ENCODE measurements at places on chromosomes 2 and 18.

GRCh38 chr2:18825838-18826237 lies 236.5 kb upstream of the NT5C1B start:
- DNase-seq = no peak

GRCh38 chr2:160224060-160224459 lies 24.0 kb upstream of the ITGB6 start:
- DNase-seq = no peak

GRCh38 chr2:61733563-61733962 lies 120.3 kb downstream of the FAM161A start:
- DNase-seq = no peak

DNA sequence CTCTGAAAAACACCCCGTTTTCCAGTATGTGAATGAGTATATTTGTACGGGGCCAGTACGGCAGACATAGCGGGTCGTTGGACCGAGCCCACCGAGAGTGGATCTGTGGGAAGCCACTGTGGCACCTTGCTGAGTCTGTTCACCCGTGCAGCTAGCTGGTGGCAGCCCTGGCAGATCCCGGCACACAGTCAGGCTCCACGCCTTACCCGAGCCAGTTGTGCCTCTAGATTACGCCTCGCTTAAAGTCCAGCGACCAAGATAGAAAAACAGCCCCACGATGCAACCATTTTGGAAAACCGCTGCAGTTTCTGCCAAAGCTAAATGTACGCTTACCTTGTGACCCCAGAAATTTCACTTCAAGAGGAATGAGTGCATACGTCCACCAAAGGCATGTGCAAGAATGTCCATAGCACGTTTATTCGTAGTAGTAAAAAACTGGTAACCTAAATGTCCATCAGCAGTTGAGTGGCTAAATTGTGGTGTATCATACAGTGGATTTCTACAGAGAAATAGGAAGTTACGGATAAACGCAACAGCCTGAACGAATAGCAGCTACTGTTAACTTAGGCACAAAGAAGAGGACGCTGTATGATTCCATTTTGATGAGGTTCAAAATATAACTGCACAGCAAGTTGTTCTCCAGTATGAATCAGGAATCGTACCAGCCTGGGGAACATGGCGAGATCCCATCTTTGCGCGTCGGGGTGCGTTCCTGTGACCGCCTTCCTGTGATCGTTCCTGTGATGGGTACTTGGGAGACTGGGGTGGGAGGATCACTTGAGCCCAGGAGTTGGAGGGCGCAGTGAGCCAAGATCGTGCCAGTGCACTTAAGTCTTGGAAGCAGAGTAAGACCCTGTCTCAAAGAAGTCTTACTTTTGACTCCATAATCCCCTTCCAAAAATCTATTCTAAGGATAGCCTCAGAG lies 688 bp upstream of the WDR33 start:
- DNase-seq = no peak

DNA sequence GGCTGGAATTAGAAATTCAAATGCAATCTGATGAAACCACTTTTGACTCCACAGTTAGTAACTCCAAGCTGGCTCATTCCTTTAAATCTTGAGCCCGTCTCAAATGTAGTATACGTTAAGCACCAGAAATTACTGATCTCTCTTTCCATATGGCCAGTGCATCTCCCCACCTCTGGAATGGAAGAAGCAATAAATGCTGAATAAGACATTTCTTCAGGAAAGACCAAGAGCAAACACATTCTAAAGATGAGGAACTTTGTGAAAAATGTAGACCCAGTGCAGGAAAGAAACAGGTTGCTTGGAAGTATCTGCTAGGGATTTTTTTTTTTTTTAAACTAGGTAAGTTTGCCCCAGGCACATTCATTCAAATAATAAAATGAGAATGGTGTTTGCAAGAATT lies 143.1 kb upstream of the FBXO11 start:
- no peak for DNase-seq

GRCh38 chr2:239955087-239955988 lies 69.8 kb downstream of the NDUFA10 start:
- no peak for DNase-seq

GRCh38 chr2:129201696-129202095 lies 777.8 kb upstream of the RAB6C start:
- no peak for DNase-seq

GRCh38 chr18:49031511-49032188 lies 80.9 kb upstream of the SMAD7 start:
- peak; percentile 24 for DNase-seq

DNA sequence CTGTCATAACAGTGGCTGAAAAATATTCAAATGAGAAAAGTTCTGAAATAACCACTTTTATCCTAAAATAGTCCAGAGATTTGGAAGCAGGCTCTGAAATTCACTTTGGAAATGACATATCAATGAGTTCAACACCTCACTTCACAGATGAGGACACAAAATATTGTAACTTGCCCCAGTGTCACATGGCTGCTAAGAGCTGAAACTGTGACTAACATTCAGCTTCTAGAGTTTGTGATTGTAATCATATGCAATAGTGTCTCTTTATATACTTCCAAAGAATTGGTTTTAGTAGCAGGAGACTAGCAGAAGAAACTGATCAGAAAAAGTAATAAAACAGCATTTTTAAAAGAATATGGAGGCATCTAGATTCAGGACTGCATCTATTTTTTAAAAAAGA lies 52.1 kb downstream of the SFT2D3 start:
- DNase-seq = no peak

GRCh38 chr18:53861185-53861584 lies 363.3 kb downstream of the MBD2 start:
- no peak for DNase-seq

- no peak for DNase-seq
Measured at GRCh38 chr2:7052404-7052803, 135.2 kb downstream of the RNF144A start.

DNA sequence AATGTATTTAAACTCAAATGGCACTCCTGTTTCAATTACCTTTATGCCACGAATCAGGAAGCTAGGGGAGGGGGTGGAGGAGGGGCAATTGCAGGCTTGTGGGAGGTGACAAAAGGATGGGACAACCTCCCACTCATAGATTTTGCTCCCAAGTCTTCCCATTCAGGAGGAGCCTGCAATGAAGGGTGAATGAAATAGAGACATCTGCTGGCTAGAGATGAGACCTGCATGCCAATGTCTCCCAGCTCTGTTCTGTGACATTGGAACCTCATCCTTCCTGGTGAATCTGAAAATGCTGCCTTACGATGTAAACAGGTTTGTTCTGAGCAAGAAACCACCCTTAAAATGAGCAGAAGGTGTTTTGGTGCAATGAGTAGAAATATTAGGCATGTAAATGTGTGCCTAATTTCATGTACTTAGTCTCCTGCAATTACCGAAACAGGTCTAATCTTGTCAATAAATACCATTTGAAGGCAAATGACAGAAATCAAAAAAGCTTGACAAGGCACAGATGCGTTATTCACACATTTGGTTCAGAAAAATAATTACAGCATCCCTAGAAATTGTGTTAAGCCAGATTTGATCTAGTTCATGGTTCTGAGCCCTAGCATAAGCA lies 2.7 kb upstream of the PID1 start:
- peak; percentile 0 for DNase-seq

- DNase-seq = no peak
Measured at GRCh38 chr2:47194410-47194809, 39.3 kb upstream of the STPG4 start.

- no peak for DNase-seq
Measured at GRCh38 chr2:216362730-216363129, 9.6 kb downstream of the MARCHF4 start.

GRCh38 chr2:110101901-110102803 lies 13.5 kb downstream of the MALL start:
- DNase-seq = no peak

GRCh38 chr2:161681046-161681445 lies 56.8 kb downstream of the SLC4A10 start:
- no peak for DNase-seq

DNA sequence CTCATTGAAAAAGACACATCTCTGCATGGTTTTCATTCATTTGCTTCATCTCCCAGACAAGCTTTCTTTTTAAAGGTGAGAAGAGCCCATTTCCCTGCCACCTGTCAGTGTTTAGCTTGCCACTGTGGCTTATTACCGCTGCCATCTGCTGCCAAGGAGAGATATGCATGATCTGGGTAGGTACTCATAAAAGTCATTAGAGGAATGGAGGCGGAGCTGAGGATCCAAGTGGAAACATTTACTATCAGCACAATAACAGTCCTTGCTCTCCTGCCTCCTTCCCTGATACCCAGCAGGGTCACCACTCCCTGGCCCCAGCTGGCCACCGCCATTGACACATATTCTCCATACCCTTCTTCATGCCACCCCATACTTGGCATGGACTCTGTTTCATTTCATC lies 390.4 kb downstream of the TSN start:
- no peak for DNase-seq

- DNase-seq = no peak
Measured at GRCh38 chr18:45167631-45168280, 447.5 kb upstream of the SLC14A2 start.

DNA sequence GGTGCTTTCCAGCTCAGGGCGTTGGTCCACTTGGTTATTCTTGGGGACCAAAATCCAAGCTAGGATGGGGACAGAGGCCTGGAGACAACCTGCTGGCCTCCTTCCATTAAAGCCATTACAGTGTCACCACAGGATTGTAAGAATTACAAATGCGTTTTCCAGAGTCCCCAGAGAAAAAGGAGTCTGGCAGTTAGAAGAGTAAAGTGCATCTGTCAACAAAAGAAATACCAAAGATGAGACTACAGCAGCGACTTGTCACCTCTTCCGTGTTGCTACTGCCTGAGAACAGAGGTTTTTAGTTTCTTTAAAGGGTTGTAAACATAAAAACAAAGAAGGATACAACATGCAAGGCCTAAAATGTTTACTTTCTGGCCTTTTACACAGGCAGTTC lies 235.7 kb downstream of the AGAP1 start:
- no peak for DNase-seq

DNA sequence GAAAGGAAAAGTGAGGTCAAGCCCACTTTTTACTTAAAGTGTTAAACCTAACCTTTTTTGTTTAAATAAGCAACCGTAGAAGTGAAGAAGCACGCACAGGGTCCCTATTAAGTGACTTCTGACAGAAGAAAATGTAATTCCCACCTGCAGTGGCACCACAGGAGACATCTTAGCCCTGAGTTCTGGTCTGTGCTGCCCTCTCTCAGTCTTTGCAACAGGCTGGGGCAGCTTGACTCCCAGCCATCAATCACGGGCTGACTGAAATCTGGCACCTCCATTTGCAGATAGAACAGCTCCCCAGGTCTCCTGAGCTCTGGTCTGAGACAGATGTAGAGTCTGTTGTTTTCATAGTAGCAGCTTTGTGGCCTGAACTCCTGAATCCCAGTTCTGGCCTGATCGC lies 170.0 kb downstream of the LTBP1 start:
- no peak for DNase-seq

GRCh38 chr18:13606604-13607254 lies 119.6 kb downstream of the FAM210A start:
- DNase-seq = no peak

- no peak for DNase-seq
Measured at GRCh38 chr2:180949896-180950295, 30.5 kb upstream of the UBE2E3 start.

GRCh38 chr2:75810611-75811330 lies 100.1 kb upstream of the GCFC2 start:
- DNase-seq = no peak

GRCh38 chr2:30629866-30630265 lies 177.4 kb downstream of the CAPN13 start:
- no peak for DNase-seq

DNA sequence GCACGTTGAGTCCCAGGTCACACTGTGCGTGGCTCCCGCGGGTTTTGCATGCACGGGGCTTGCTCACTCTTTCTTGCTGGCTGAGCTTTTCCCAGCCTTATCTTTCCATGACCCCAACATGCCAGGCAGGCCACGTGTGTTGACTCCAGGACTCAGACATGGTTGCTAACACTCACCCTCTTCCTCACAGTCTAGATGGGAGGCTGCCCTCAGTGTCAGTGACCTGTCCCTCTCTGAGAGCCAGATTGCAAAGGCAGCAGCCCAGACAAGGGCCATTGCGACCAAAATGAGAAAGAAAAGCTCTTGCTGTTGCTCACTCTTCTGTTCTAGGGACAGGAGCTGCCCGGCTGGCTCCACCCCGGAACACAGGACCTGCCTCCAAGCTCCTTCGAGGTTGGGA lies 113.7 kb downstream of the TMEM18 start:
- no peak for DNase-seq

DNA sequence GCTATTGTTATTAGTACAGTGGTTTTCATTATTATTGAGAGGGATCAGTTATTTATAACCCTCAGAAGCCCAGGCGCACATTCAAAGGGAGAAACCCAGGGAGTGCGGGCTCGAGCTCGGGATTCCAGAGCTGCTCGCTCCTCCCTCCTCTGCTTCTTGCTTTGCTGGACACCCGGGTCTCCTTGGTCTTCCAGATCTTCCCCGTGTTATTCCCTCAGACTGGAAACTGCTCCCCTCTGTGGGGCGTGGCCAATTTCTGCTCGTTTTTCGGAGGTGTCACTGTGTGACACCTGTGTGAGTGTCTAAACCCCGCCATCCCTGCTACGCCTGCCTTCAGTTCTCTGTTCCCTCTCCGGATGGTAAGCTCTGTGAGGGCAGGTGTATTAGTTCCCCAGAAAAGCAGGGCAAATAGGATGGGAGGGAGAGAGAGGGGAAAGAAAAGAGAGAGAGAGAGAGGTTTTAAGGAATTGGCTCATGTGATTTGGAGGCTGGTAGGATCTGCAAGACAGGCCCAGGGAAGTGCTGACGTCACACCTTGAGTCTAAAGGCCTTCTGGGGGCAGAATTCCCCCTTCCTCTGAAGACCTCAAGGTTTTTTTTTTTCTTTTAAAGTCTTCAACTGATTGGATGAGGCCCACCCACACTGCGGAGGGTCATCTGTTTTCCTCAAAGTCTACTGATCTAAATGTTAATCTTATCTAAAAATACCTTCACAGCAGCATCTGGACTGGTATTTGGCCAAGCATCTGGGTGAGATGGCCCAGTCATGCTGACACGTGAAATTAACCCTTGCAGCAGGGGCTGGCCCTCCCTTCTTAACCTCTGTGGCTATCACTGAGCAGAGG lies 457.3 kb upstream of the ID2 start:
- no peak for DNase-seq

DNA sequence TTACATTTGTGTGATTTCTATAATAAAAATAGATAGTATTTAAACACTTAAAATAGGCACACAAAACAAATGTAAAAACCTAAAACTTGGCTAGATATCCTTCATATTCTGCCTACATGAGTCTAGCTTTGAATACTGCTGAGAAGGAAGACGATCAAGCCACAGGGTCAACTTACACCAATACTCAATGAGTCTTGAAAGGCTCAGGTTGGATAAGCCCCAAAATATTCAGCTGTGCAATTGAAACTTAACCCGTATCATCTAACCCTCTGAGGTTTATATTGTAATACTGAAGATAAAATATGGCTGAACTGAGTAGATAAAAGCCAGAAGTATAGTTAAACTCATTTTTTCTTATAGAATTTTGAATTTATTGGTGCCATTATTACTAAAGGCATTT lies 313.0 kb upstream of the NRXN1 start:
- no peak for DNase-seq

GRCh38 chr2:64337314-64337713 lies 116.6 kb upstream of the LGALSL start:
- no peak for DNase-seq

Measured in CD4-positive, alpha-beta T cell treated with Interleukin-17A for 1 hour (primary cell).